ENCODE measurements at places on chromosomes 5 and 9. TPM values are rescaled to one million over a fixed set of nuclear protein-coding genes. Genes with fewer than 3 reads are reported as not detected.

DNA sequence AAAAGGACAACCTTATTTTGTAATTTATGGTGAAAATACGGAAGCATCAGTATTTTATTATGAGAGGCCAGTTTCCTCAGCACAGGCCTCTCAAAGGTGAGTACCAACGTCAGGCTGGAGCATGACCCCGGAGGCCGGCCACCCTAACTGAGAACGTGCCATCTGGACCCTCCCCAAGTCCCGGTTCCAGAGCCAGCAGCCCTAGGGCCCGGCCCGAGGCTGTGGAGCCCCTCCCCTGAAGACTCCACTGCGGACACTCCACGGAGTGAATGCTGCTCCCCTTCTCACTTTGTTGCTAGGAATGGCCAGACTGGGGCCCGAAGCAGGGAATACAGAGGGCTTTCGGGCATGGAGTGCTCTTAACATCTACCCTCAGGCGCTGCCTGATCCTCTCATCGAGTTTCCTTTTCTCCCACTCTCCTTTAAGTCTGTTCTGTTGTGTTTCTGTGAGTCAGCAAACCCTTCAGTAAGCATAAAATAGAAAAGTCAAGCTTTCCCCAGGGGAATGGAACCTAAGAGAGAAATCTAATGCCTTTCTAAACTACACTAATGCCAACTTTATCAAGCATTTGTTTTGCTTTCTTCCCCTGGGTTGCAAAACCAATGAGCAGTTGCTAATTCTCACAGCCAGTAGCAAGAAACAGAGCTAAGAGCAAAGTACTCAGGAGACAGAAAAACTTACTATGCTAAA is 4.5 kb downstream of the BRD9 start:
- DNase-seq, result no peak
- no peak overlapping the region for H3K4me3 ChIP-seq
- H3K36me3 ChIP-seq, result peaks cover 6% of the 10 kb centered on the region
- H3K27ac ChIP-seq, result no peak overlapping the region
- H3K4me1 ChIP-seq, result peaks cover 16% of the 10 kb centered on the region

Gene OR1J2
- total RNA-seq, result not detected

DNA sequence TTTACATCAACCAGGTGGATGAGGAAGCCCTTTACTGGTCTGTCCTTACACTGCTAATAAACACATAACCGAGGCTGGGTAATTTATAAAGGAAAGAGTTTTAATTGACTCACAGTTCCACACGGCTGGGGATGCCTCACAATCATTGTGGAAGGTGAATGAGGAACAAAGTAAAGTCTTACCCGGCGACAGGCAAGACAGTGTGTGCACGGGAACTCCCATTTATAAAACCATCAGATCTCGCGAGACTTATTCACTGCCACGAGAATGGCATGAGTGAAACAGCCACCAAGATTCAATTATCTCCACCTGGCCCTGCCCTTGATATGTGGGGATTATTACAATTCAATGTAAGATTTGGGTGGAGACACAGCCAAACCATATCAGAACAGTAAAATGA is 67.3 kb upstream of the GRAMD2B start:
- DNase-seq, result no peak
- no peak overlapping the region for H3K4me3 ChIP-seq
- no peak overlapping the region for H3K27ac ChIP-seq
- H3K27me3 ChIP-seq, result no peaks in the 10 kb centered on the region
- H3K36me3 ChIP-seq, result no peaks in the 10 kb centered on the region
- H3K4me1 ChIP-seq, result peaks cover 11% of the 10 kb centered on the region

DNA sequence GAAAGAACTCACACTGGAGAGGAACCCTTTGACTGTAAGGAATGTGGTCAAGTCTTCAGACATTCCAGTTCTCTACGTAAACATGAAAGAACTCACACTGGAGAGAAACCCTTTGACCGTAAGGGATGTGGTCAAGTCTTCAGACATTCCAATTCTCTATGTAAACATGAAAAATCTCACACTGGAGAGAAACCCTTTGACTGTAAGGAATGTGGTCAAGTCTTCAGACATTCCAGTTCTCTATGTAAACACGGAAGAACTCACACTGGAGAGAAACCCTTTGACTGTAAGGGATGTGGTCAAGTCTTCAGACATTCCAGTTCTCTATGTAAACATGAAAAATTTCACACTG is 32.6 kb downstream of the MAPK9 start:
- DNase-seq, result no peak
- peaks cover 95% of the 10 kb centered on the region for H3K36me3 ChIP-seq
- H3K27ac ChIP-seq, result no peak overlapping the region

Data from vagina (tissue), 2 donors.